ENCODE measurements at places on chromosomes 7 and 10.

- no peak for DNase-seq
These were observed 95.3 kb upstream of the IL6 start for GRCh38 chr7:22631730-22632129.

- no peak for DNase-seq
These were observed 1.9 kb upstream of the NDUFB2 start for GRCh38 chr7:140694592-140694991.

GRCh38 chr10:27041196-27041595 is 59.1 kb downstream of the ANKRD26 start:
- no peak for DNase-seq

DNA sequence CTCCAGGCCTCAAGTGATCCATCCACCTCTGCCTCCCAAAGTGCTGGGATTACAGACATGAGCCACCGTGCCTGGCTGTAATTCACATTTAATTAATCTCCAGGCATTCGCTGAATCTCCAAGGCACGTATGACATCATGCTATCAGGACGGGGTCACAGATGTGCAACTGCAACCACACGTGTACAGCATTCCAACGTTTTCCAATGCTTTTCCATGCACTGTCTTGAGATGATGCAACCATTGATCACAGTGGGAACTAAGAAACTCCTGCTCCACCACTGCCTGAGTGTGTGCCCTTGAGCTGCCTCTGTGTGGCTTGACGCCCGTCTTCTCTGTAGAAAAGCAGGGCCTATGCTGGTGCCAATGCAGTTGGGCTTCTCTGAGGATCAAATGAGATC is 119.8 kb upstream of the LYZL2 start:
- DNase-seq, result no peak

DNA sequence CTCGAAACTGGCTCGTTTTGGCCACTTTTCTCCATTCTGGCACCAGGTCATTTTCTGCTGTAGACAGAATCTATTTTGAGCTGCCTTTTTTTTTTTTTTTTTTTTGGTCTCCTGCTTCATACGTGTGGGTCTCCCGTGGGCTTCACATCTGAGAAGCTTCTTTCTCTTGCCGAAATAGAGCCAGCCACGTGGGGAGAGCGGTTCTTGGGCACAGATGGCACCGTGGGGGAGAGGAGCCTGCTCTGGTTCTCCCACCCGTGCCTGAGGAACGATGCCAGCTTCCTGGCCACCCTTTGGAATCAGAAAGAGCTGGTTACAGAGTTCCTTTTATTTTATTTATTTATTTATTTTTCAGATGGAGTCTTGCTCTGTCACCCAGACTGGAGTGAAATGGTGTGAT is 48.7 kb upstream of the OCM2 start:
- DNase-seq, result no peak

DNA sequence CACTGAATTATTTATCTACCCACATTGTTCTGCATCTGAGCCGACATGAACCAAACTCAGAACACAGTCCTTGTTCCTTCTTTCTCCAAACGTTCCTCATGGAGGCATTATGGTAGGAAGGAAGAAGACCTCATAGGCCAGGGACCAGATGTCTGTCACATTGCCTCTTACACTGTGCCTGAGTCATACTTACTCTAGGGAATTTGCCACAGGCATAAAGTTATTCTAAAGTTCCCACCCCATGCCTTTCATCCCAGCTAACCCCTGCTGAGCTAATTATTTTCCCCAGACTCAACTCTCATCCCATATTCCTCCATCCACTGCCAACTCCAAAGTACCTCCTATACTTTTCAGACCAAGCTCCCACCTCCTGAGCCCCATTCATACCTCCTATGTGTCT is 21.2 kb downstream of the MAT1A start:
- DNase-seq, result no peak

DNA sequence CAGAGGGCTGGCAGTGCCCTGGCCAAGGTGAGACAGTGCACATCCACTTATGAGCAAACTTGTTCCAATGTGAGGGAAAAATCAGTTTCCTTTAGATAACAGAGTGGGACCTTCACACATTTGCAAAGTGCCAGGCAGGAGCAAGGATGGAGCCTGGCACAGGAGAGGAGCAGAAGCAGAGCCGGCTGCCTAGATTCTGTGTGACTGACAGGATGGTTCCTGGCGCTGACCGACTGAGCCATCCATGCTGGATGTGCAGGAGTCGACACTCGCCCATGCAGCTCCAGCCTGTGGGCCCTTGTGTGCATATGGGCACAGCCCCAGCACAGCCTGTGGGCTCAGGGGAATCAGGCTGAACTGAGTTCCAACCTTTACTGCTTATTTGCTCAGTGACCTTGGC is 346.5 kb downstream of the GRID1 start:
- DNase-seq, result no peak

GRCh38 chr7:73429622-73430505 is 3.7 kb upstream of the FZD9 start:
- no peak for DNase-seq

DNA sequence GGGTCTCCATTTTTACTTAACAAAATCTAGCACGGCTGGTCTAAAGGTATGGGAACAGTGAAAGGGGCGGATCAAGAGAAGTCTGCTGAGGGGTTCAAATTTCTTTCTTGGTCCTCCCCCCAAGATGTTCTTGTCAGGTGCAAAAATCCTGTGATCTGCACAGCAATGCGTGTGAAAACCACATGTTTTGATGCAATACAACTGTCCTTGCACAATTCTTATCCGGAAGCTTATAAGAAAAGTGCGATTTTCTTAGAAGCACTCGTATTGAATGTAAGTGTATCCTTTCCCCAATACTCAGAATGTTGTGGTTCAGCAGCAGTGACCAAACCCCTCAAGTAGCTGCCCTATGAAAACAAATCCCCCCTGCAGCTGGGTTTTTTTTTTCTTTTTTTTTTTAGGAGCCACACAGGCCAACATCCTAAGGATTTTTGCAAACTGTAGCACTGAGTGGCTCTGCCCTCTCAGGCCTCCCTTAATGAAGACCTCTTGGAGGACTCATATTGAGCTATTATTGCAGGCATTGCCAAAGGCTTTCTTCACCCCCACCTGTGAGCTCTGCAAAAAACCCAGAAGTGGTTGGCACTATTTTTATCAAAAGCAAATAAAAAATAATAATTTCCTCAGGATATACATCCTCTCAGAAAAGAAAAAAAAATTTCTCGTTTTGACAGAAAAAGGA is 151.9 kb upstream of the ITGB1 start:
- no peak for DNase-seq

- peak; percentile 58 for DNase-seq
These were observed 1.0 kb downstream of the ACSL5 start for GRCh38 chr10:112374724-112375541.

GRCh38 chr7:150829426-150829825 is 22.9 kb upstream of the AOC1 start:
- DNase-seq, result peak; percentile 17

- no peak for DNase-seq
These were observed 12.1 kb downstream of the TMEM236 start for GRCh38 chr10:17764142-17764541.

- peak; percentile 37 for DNase-seq
These were observed 117.5 kb upstream of the ANLN start for GRCh38 chr7:36272211-36272566.

GRCh38 chr7:8560501-8560900 is 127.1 kb downstream of the NXPH1 start:
- DNase-seq, result no peak

- DNase-seq, result peak; percentile 84
These were observed 46.9 kb upstream of the SFMBT2 start for GRCh38 chr10:7457478-7458316.

GRCh38 chr10:22366435-22366703 is 21.1 kb downstream of the SPAG6 start:
- DNase-seq, result no peak

DNA sequence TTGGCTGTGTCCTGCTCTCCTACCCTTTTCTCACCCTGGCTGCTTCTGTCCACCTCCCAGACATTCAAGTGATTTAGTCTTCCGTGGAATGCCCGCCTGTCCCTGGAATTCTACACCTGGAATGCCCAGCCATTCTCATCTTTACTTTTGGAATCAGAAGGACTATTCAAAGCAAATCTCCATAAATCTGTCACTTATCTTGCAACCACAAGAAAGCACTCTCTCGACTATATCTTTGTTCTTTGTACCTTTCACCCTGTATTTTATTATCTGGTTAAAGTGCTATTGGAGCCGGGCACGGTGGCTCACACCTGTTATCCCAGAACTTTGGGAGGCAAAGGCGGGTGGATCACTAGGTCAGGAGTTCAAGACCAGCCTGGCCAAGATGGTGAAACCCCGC is 79.3 kb upstream of the KMT2E start:
- no peak for DNase-seq

DNA sequence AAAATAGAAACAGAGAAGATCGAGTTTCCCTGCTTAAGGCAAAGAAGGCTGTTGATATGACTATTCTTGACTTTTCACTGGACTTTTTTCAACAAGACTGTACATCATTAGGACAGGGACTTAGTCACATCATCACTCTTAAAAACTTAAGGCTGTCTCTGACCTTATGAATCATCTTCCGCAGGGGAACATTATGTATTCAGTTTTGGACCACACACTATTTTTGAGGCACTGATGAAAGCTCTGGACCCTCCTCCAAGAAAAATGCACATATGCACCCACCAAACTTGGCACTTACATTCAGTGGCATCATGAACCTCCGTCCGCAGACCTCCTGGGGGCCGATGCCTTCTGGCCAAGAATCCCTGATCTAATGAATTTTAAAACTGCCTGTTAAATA is 96.4 kb downstream of the CALD1 start:
- no peak for DNase-seq

GRCh38 chr7:129948338-129948737 is 4.4 kb downstream of the UBE2H start:
- no peak for DNase-seq

GRCh38 chr10:71319042-71319799 is at the start of gene SLC29A3:
Gene SLC29A3 (plus strand): TSS chr10:71319259. CDS start chr10:71319310, 51 bp downstream.
- peak; percentile 93 for DNase-seq

DNA sequence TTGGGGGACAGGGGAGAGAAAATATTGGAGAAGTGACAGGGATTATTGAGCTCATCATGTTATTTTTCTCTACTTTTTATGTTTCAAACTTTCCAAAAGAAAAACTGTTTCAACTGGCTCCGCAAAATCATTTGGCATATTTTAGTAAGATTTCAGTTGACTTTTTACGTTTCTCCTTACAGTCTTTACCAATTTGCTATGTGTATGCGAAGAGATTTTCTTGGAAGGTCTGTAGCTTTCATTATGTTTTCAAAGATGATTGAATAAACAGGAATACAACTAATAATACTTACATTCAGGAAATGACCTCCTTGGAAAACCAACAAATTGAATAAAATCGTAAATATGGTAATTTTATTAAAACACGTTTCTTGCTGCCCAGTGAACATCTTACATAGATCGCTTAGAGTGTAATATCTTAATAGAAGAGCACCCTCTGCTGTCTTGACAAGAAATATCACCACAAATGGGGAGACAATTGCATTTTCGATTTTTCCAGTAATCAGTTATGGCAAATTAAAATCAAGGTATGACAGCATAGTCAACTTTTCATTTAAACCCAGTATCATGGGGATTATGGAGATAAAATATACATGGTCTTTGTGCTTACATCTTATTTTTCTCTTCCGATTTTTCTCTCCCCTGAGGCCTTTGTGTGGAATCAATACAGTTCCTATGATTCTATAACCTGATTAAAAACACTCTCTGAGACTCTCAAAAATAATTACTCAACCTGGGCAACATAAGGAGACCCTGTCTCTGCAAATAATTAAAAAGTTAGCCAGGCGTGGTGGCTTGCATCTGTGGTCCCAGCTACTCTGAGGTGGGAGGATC is 43.1 kb downstream of the MBL2 start:
- peak; percentile 13 for DNase-seq

DNA sequence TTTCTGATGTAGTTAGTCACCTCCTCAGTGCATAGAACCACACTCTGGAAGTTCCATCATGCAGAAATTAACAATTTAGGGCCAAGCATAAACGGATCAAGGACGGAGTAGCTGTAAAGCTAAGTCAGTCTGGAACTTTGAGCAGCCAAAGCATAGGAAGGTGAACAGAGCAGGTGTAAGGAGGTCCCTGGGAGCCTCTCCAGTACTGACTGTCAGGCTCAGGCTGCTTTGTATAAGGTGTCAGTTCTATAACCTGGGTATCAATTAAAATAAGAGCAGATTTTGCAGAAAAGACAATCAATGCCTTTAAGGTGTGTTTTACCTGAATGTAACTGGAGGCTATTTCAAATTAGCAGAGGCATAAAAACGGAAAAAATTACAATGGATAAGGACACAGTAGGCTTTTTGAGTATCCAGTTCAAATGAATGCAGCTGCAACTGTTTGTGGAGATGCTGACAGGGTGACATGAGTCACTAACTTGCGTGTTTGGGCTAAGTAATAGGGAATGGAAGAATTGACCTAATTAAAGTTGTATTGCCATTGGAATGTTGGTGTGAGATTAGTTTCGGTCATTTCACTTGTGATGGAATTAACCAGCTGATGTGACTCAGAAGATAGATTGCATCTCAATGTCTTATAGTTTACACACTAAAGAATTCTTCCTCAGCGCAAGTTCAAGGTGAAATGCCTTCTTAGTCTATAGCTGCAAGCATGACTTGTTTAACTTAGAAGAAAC is 417.9 kb upstream of the CNTNAP2 start:
- DNase-seq, result no peak

DNA sequence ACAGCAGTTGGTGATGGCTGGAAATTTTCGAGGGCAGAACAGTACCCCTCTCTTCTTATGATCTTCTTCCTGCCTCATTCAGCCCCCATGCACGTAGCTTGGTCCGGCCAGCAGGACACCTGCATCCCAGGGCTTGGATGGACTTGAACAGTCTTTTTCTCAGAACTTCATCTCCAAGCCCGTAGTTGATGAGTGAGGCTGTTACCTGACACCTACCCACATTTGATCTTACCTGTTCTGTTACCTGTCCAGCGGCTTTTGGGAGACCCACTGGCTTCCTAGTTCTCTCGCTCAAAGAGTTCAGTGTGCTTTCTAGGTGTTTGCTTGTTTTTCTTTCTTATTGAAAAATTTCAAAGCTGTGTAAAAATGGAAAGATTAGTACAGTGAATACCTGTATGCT is 212.2 kb downstream of the CUX1 start:
- DNase-seq, result no peak

DNA sequence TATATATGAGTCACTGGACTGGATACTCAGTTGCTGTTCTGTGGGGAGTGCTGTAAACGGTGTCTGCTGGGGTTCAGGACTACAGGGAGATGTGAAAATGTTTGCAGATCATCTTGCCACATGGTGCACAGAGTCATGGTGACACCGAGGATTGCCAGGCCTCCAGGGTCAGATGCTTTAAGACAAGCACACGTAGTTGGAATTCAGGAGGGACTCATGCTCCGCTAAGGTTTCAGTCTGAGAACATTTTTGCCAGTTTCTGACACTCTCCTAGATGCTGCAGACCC is 211.3 kb downstream of the CXCL12 start:
- no peak for DNase-seq

DNA sequence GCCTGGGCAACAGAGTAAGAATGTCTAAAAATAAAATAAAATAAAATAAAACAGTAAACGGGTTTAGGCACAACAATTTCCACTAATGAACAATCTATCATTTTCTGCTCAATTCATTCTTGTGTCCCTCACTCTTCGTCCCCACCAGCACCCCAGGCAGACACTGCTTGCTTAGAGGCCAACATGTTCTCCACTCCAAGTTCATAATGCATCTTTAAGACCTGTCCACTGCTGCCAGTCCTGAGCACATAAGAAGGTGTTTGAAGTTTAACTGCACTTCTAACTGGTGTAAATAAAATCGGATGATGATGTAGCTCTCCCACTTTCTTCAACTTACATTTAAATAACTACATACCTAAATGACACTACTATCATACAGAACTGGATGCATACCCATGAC is 13.2 kb downstream of the PDLIM1 start:
- no peak for DNase-seq
